Left hindlimb (tissue), 1 donor: ENCODE measurements at places on chromosomes 11 and 22.

GRCh38 chr11:35943713-35944502 lies at the start of gene LDLRAD3:
LDLRAD3 (plus strand) TSS chr11:35944062; CDS start chr11:35944099, 37 bp downstream.
- peak; percentile 93 for DNase-seq

GRCh38 chr11:86916330-86916729 lies 38.9 kb downstream of the FZD4 start:
- peak; percentile 42 for DNase-seq

GRCh38 chr11:16923987-16924386 lies 90.2 kb downstream of the PLEKHA7 start:
- DNase-seq = no peak

DNA sequence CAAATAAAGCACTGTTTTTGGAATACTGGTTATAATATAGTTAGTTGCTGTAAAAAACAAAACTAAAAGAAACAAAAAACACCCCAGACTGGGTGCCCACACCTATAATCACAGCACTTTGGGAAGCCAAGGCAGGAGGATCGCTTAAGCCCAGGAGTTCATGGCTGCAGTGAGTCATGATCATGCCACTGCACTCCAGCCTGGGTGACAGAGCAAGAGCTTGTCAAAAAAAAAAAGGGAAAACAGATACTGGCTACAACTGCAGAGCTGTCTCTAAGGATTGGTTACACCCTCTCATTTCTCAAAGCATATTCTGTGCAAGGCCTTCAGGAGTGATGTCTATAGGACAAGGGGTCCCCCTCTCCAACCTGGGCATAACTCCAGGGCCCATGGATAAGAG lies 14.6 kb upstream of the STK33 start:
- DNase-seq = no peak

DNA sequence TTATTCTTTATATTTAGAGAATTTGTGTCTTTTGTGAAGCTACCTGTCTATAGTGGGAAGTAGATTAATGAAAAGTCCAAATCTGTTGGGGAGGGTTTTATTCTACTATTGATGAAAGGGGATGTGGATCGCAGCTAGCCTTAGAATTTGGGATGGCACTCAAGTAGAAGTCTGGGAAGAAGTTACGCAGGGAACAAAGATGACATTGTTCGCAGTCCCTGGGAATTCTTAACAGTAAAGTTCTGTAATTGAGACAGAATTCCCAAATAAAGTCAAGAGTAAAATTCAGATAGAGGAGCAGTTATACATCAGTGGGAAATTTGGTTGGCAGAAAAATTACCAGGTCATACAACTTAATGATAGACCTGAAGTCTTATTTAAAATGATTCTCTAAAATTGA lies 64.1 kb downstream of the ATM start:
- DNase-seq = no peak

GRCh38 chr11:59423835-59424234 lies 2.4 kb downstream of the OR5A2 start:
- DNase-seq = no peak

- DNase-seq = no peak
These were observed 1083.2 kb upstream of the CNTN5 start for GRCh38 chr11:97937501-97937900.

- peak; percentile 30 for DNase-seq
These were observed 53.9 kb upstream of the SHISAL1 start for GRCh38 chr22:44366372-44367300.

DNA sequence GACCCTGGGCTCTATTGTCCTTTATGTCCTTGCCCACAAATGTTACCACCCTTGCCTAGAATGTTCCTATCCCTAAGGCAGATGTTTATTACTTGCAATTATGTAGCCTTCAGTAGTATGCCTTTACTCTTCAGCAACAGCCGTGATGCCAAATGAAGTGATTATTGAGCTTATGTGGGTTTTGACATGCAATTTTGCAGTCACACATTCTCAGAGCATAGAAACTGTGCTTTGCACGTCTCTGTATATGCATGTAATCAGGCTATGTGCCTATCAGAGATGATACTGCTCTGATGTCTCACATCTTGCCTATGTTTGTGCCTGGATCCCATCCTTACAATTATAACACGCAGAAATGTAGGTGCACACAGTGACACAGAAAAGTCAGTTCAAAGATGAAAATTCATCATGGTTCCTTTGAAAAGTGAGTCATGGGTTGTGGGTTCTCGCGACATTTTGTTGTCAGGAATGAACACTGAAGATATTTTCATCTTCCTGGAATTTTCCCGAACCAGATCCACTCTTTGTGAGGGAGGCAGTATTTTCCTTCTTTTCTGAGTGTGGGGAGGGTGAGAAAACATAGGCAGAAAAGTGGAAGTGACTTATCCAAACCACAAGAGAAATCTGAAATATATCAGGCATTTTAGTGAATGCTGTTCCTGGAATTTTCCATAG lies 81.1 kb downstream of the BMAL1 start:
- DNase-seq = no peak

DNA sequence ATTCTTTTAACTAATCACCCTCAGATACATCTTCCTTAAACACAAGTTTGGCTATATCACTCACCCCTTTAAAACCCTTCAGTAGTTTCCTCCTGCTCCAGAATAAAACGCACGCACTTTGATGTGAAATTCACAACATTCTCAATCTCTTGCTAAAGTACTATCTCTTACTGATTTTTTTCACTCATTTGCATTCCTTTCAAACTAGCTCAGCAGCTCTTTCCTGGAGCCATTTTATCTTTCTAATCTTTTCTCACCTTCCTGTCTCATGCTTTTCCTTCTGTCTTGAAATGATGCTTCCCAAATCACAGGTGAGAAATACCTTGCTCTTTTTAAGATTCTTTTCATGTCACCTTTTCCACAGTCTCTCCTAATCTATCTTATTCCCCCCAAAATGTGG lies 1074.4 kb downstream of the DLG2 start:
- no peak for DNase-seq

DNA sequence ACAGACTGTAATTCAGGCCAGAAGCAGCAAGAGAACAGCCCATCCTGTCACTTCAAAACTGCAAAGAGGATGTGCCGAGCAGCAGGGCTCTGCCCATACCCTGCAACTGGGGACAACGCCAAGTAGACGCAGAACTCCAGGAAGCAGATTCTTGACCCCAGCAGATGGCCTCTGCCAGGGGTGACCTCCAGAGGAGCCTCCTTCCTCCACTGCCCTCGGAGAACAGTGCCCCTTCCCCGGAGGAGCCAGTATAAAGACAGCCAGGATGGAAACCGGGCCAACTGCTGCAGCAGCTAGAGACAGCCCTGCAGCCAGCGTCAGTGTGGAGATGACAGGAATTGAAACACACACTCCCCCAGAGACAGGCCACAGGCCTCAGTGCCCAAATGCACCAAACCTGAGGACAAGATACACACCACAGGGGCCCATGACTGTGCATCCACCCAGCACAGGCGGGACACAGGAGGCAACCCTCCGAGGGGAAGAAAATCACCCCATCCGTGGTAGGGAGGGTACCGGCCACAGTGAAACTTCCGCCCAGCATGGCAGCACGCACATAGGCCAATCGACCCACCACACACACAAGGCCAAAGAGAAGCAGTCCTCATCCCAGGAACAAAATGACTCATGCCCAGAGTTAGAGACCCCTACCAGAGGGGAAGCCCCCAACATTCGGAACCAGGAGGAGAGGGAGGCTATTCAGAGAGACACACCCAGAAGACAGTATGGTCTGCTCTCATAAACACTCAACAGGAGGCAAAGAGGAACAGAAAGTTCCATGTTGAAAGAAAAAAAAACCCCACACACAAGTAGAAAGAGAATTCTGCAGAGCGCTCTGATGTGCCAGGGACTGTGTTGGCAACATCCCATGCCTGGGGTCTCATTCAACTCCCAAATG lies 5.6 kb downstream of the AHNAK start:
- no peak for DNase-seq

DNA sequence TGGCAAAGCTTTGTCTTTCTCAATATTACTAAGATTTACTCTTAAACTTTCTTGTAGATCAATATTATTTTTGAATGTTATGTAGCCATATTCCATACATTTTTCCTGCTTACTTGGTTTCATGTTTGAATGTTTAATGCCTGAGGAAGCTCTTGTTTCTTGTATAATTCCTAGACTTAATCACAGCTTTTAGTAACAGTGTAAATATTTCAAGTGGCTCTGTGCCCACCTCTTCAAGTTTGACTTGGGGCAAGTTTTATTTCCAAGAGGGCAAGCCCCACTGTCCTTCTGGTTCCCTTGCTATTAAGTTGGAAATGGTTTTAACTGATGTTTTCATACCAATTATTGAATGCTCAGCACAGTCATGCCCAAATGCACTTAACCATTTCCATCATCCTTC lies 1004.1 kb downstream of the OPCML start:
- DNase-seq = no peak

GRCh38 chr11:36436064-36436463 lies 74.0 kb downstream of the TRAF6 start:
- DNase-seq = no peak

GRCh38 chr11:122923302-122923701 lies 40.7 kb downstream of the JHY start:
- no peak for DNase-seq

GRCh38 chr22:40042312-40042711 lies 47.6 kb downstream of the FAM83F start:
- DNase-seq = no peak

DNA sequence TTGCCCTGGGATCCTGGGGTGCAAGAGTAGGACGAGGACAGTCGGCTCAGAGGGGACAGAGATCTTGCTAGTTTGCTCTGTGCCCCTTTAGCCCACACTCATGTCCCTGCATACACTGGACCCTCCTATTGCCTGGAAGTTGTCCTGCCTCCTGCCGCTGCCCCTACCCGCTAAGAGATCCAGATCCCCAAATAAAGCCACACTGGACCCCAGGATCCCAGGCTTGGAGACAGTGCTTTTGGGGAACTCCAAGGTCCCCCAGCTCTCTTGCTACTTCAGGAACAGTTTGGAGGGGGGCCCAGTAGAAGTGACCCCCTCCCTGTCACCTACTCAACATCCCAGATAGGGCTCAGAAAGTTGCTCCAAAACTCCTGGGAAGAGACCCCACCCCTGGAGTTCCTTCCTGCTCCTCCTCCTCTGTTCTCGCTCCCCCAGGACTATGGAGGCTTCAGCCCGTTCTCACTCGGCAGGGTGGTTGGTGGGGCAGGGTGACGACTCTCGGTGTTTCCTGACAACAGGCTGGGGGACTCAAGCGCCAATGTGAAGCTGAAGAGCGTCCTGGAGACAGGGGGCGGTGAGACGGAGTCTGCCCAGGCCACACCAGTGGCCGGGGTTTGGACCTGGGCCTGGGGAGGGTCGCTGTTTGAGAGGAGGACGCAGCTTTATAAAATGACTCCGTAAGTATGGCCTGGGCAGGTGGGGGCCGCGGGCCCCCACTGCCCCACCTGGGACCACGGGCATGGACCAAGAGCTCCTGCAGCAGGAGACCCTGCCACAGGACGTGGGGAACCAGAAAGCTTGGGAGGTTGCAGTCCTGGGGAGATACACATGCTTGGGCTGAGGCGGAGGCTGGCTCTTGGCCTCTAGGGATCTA lies 19.2 kb upstream of the TUB start:
- DNase-seq = no peak

DNA sequence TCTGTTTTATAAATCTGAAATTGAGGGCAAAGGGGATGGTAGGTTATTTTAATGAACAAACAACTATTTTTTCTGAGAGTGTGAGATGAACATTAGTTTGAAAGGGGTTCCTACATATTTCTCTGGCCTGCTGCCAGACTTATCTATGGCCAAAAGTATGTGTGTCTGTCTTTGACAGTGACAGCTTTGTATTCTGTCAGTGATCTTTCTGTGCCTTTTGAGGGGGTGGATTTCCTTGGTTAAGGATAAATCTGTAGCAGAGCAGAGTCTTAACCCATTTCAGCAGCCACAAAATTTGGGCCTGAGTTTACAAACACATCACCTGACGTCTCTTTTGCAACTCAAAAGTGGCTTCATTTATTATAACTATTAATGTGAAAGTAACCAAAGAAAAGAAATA lies 30.9 kb downstream of the ZFTA start:
- DNase-seq = no peak

DNA sequence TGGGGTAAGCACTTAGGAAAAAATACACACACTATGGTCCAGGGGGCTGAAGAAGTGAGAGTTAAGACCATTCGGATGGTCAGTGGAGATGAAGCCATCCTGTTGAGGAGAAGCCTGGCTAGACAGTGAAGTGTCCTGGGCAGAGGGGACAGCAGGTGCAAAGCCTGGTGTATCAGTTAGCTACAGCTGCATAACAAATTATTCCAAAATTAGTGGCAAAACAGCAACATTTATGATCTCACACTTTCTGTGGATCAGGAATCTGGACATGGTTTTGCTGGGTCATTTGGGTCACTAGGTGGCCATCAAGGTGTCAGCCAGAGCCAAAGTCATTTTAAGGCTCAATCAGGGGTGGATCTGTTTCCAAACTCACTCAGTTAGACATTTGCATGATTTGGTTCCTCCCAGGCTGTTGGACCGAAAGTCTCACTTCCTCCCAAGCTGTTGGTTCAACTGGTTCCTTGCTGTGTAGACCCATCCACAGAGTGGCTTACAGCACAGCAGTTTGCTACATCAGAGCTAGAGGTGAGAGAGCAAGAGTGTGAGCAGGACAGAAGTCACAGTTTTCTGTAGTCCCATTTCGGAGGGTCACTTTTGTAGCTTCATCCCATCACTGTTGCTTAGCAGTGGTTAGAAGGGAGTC lies 80.1 kb upstream of the ALX4 start:
- DNase-seq = no peak

DNA sequence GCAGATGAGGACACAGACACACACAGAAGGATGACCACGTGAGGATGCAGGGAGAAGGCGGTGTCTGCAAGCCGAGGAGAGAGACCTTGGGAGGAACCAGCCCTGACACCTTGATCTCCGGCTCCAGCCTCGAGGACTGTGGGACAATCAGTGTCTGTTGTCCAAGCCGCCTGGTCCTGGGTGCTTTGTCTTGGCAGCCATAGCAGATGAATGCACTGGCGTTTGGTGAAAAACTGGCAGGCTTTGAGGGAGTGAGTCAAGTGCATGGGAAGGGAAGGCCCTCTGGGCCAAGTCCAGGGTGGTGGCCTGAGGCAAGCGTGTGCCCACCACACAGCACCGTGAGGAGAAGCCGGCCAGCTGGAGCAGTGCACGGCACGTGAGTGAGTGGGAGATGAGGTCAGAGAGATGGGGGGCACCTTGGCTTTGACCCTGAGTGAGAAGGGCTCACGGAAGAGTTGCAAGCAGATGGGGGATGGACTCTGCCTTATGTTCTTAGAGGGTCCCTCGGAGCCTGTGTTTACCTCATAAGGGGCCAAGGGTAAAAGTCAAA lies 12.4 kb upstream of the BRSK2 start:
- DNase-seq = no peak

GRCh38 chr11:128828350-128828749 lies 38.7 kb downstream of the KCNJ1 start:
- no peak for DNase-seq

DNA sequence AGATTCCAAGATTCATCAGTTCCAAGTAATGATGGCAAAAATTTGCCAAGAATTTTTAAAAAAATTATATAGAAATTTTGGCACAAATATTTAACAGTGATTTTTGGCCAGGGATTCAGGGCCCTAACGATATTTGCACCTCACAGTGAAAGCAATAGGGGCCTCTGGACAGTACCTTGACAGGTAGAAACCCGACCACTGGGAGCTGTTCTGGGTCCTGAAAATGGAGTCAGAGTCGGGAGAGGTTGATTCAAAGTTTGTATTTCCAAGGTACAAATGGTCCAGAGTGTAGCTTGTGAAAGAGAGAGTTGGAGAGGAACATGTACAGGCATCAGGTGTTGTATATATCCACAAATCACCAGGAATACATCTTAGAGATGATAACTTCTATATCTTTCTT lies 41.6 kb downstream of the MRGPRX2 start:
- DNase-seq = no peak

GRCh38 chr11:66429983-66430602 lies 8.6 kb downstream of the MRPL11 start:
- DNase-seq = no peak
